PC-3 (cell line): ENCODE measurements at places on chromosomes 11 and 22.

- no peak for DNase-seq
These were observed at the start of gene INSC for GRCh38 chr11:15114501-15115475. TSS of gene INSC (plus strand) at chr11:15114923. CDS start at chr11:15149175, 34,252 bp downstream.

- DNase-seq, result no peak
These were observed 41.0 kb downstream of the BUD13 start for GRCh38 chr11:116731821-116732220.

GRCh38 chr11:72958791-72959190 is 144.6 kb downstream of the ATG16L2 start:
- DNase-seq, result peak; percentile 13

- DNase-seq, result peak; percentile 95
These were observed 35.2 kb downstream of the LRRC10B start for GRCh38 chr11:61543606-61544306.

DNA sequence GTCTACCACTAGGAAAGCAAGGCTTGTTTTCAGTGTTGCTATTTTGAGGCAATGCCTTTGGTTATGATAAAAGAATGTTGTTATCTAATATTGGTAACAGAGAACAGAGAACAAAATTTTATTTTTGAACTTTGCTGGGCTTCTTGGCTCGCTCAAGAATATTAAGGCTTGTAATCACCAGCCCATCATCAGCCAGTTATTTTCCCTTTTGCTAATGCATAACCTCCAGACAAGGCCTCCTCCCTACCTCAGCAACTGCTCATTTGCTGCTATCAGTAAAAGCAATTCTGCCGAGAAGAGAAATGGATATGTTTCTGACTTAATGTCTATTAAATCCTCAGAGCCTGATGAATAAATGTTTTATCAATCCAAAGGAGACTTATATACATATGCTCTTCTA is 8.9 kb downstream of the MTMR2 start:
- no peak for DNase-seq
